ENCODE measurements at places on chromosomes 12 and 14.

GRCh38 chr12:254039-254438 lies 8.6 kb downstream of the SLC6A13 start:
- H3K36me3 ChIP-seq, result no peaks in the 10 kb centered on the region
- H3K4me3 ChIP-seq, result no peak overlapping the region
- no peak overlapping the region for H3K27ac ChIP-seq
- no peaks in the 10 kb centered on the region for H3K27me3 ChIP-seq
- DNase-seq, result no peak

DNA sequence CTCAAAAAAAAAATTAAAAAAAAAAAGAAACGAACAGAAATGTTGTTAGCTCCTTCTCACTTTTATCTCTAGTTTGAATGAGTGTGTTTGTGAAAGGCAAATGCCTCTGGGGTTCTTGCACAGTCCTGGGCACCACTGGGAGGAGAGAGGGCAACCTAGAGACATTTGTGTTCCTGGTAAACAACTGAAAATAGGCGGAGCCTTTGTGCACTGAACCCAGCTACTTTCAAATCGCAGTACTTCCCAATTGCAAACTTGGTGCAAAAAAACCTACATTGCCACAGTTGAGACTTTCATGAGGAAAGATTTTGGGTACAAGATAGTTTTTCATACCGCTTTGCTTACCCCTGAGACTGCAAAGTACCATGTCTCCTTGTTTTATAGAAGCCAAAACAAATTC lies 430.0 kb downstream of the ZFP36L1 start:
- H3K4me3 ChIP-seq, result no peak overlapping the region
- H3K27me3 ChIP-seq, result no peaks in the 10 kb centered on the region
- DNase-seq, result no peak
- H3K27ac ChIP-seq, result no peak overlapping the region

DNA sequence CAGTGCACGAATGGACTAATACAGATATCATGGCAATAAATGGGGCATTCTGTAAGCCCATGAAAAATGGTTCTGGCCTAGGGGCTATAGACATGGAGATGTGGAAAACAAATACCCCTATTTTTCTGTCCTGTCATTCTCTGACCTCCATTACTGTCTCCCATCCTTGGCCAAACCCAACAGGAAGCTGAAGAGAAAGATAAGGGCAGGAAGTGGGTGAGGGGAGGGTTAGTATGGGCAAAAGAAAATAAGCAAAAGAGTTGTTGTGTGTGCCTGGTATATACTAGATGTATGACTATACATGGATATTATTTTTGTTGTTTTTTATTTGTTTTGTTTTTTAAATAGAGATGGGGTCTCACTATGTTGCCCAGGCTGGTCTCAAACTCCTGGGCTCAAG lies 339.3 kb downstream of the PCNX1 start:
- H3K27me3 ChIP-seq, result no peaks in the 10 kb centered on the region
- DNase-seq, result no peak
- no peaks in the 10 kb centered on the region for H3K4me1 ChIP-seq
- H3K4me3 ChIP-seq, result no peak overlapping the region
- no peaks in the 10 kb centered on the region for H3K36me3 ChIP-seq
- no peak overlapping the region for H3K27ac ChIP-seq

- H3K36me3 ChIP-seq, result no peaks in the 10 kb centered on the region
- DNase-seq, result peak; percentile 59
These were observed 424 bp downstream of the TEDC1 start for GRCh38 chr14:105491366-105491973.

GRCh38 chr14:32332415-32333316 lies 3.6 kb downstream of the AKAP6 start:
- H3K4me1 ChIP-seq, result peaks cover 7% of the 10 kb centered on the region
- no peak overlapping the region for H3K4me3 ChIP-seq
- no peak overlapping the region for H3K27ac ChIP-seq
- H3K27me3 ChIP-seq, result no peaks in the 10 kb centered on the region

GRCh38 chr12:26122681-26123481 lies 2.0 kb downstream of the BHLHE41 start:
- peak overlapping the region; percentile 24 for H3K4me3 ChIP-seq
- H3K4me1 ChIP-seq, result peaks cover 33% of the 10 kb centered on the region
- H3K27me3 ChIP-seq, result no peaks in the 10 kb centered on the region
- DNase-seq, result peak; percentile 75
- H3K36me3 ChIP-seq, result no peaks in the 10 kb centered on the region

- DNase-seq, result no peak
- no peaks in the 10 kb centered on the region for H3K36me3 ChIP-seq
- H3K4me3 ChIP-seq, result no peak overlapping the region
- no peaks in the 10 kb centered on the region for H3K27me3 ChIP-seq
- no peaks in the 10 kb centered on the region for H3K4me1 ChIP-seq
These were observed 456.7 kb downstream of the AEBP2 start for GRCh38 chr12:19896041-19896440.

- DNase-seq, result no peak
- H3K4me1 ChIP-seq, result peaks cover 19% of the 10 kb centered on the region
- no peaks in the 10 kb centered on the region for H3K36me3 ChIP-seq
- no peaks in the 10 kb centered on the region for H3K27me3 ChIP-seq
- no peak overlapping the region for H3K4me3 ChIP-seq
These were observed 101.7 kb upstream of the ATF7IP start for GRCh38 chr12:14263742-14264141.

DNA sequence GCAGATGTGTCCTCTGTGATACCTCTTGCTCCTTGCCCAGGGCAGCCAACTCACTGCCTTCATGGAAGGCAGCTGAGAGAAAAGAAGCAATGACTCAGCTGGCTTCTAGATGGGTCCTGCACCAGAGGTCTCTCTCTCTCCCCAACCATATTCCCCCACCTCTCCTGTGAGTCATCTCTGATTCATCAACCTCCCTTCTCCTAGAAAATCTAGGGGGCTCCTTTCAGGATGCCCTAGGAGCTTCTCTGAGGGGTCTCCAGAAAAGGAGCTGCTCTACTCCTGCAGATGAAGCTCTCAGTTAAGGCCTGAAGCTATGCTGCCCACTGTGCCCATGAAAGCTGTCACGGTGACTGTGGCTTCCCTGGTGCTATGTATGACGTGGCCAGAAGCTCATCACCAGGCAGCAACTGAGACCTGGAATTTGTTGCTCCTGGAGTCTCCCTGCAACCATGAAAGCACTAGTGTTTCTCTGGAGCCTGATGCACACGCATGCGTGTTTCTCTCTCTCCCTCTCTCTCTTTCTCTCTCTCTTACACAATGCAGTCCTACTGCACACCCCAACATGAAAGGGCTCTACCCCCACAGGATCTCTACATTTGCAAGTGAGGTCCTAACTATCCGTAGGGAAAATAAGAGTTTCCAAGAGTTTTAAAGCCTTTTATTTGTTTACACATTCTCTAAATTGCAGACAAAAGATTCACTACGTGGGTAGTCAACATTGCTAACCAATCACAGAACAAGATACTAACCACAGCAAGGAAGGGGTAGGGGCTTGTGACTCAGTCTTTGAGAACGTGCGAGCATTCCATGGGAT lies 285.3 kb downstream of the DPF3 start:
- H3K4me3 ChIP-seq, result no peak overlapping the region
- DNase-seq, result no peak
- no peaks in the 10 kb centered on the region for H3K27me3 ChIP-seq
- no peak overlapping the region for H3K27ac ChIP-seq
- H3K4me1 ChIP-seq, result peaks cover 10% of the 10 kb centered on the region

DNA sequence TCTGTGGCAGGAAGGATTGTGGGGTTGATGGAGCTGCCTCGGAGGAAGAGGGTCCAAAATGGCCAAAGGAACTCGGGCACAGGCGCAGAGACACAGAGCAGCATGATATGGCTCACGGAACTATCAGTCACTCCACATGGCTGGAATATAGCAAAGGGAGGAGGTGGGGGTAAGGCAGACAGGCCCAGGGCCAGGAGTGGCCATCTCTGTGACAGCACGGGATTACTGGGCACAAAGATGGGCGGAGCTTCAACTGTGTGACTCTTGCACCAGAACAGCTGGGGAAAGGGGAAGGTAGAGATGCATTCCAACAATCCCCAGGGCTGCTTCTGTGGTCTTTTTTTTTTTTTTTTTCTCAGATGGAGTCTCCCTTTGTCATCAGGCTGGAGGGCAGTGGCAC lies 24.8 kb upstream of the EML1 start:
- no peak for DNase-seq
- H3K36me3 ChIP-seq, result no peaks in the 10 kb centered on the region
- no peaks in the 10 kb centered on the region for H3K27me3 ChIP-seq
- peaks cover 21% of the 10 kb centered on the region for H3K4me1 ChIP-seq
- H3K4me3 ChIP-seq, result no peak overlapping the region

GRCh38 chr12:101925361-101925760 lies 48.0 kb downstream of the DRAM1 start:
- no peak overlapping the region for H3K4me3 ChIP-seq
- peak overlapping the region; percentile 14 for H3K27ac ChIP-seq
- H3K36me3 ChIP-seq, result no peaks in the 10 kb centered on the region
- no peaks in the 10 kb centered on the region for H3K4me1 ChIP-seq
- peak; percentile 72 for DNase-seq

DNA sequence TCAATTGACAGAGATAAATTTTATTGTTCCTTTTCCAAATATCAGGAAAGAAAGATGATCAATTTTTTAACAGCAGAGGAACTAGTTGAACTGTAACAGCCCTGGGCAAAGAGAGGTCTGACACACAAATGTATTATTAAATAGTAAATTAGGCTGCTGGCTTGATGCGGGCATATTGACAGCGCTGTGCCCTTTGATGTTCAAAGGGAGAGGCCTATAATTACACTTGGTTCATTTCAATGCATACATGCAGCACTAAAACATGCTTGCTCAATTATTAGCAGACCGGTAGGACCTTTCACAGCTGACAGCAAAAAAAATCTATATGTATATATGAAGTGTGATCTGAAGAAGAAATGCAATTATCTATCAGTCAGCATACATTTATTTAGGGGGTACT lies 219.8 kb downstream of the SLC2A13 start:
- H3K27me3 ChIP-seq, result no peaks in the 10 kb centered on the region
- no peaks in the 10 kb centered on the region for H3K4me1 ChIP-seq
- no peak overlapping the region for H3K27ac ChIP-seq
- no peak overlapping the region for H3K4me3 ChIP-seq
- no peak for DNase-seq
- no peaks in the 10 kb centered on the region for H3K36me3 ChIP-seq

GRCh38 chr14:86057018-86057667 lies 527.2 kb downstream of the FLRT2 start:
- peak; percentile 10 for DNase-seq
- no peak overlapping the region for H3K4me3 ChIP-seq
- H3K36me3 ChIP-seq, result no peaks in the 10 kb centered on the region
- H3K27ac ChIP-seq, result no peak overlapping the region

DNA sequence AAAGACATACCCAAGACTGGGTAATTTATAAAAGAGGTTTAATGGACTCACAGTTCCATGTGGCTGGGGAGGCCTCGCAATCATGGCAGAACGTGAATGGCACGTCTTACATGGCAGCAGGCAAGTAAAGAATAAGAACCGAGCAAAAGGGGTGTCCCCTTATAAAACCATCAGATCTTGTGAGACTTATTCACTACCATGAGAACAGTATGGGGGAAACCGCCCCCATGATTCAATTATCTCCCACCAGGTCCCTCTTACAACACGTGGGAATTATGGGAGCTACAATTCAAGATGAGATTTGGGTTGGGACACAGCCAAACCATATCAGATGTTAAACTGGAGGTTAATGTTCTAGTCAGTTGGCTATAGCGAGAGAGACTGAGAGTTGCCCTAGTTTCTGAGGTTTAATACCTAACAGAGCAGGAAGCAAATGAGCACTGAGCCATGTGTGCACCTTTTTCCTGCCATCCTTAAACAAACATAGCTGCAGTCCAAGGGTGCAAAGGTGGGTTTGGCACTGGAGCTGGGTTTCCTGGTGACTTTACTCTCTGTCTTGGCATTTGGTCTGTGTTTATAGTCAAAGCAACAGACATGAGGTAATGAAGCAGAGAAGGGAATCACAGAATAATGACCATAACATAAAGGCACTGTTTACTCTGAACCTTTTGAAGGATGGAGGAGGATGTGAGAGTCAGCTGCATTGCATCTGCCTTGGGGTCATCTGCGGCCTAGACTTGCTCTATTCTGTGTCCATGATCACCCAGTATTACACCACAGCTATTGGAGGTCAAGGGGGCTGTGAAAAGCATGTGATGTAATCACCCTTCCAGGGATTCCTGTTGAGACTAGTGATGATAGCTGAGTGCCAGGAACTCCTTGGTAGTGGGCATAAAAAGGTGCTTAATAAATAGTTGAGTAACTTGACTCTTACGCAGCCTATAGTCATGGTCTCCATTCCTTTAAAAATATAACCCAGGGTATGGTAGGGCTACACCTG lies 83.6 kb upstream of the USP44 start:
- H3K36me3 ChIP-seq, result no peaks in the 10 kb centered on the region
- peaks cover 33% of the 10 kb centered on the region for H3K4me1 ChIP-seq
- no peaks in the 10 kb centered on the region for H3K27me3 ChIP-seq
- H3K4me3 ChIP-seq, result no peak overlapping the region
- peak overlapping the region; percentile 70 for H3K27ac ChIP-seq

DNA sequence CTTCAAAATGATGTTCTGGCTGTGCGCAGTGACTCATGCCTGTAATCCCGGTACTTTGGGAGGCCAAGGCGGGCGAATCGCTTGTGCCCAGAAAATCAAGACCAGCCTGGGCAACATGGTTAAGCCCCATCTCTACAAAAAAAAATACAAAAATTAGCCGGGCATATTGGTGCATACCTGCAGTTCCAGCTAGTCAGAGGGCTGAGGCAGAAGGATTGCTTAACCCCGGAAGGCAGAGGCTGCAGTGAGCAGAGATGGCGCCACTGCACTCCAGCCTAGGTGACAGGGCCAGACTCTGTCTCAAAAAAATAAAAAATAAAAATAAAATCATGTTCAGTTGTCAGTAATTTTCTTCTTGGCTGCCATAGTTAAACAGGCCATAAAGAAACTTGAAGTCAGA lies 245.9 kb upstream of the USP15 start:
- no peak for DNase-seq
- H3K36me3 ChIP-seq, result no peaks in the 10 kb centered on the region
- H3K27ac ChIP-seq, result no peak overlapping the region
- no peak overlapping the region for H3K4me3 ChIP-seq

DNA sequence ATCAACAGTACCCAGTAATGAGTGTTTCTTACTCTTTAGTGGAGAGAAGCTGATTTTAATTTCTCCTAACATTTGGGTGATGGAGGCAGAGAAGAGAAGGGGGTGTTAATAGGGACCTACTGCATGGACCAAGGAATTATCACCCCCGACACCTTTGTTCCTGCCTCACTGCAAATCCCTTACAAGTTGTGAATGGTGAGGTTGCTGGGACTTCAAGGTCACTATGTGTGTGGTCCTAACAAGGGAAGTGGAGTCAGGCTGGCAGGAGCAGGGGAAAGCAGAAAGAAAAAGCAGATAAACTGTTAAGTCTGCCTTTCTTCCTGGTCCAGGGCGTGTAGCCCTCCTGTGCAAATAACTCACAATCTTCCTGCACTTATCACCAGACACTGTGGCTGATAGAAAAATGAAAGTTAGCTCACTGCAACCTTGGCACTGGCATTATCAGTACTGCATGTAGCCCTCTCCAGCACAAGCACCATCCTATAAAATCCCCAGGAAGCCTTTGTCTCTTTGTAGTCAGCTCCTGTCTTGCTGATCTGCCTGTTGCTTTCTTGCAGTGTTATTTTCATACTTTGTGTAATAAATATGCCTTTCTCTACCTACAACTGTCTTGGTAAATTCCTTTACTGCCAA lies 112.3 kb upstream of the DNM1L start:
- peak overlapping the region; percentile 12 for H3K27ac ChIP-seq
- no peak overlapping the region for H3K4me3 ChIP-seq
- no peak for DNase-seq
- no peaks in the 10 kb centered on the region for H3K27me3 ChIP-seq

- no peak for DNase-seq
- no peaks in the 10 kb centered on the region for H3K36me3 ChIP-seq
- no peak overlapping the region for H3K4me3 ChIP-seq
- no peak overlapping the region for H3K27ac ChIP-seq
- no peaks in the 10 kb centered on the region for H3K27me3 ChIP-seq
- H3K4me1 ChIP-seq, result peaks cover 31% of the 10 kb centered on the region
These were observed 90.4 kb downstream of the MED13L start for GRCh38 chr12:116187151-116187511.

Data from body of pancreas (tissue), 4 donors.